ENCODE measurements at places on chromosomes 13 and 19.
A peak's percentile ranks its signal among the peaks of the same experiment; 100 is the strongest.

- no peak for DNase-seq
Measured at GRCh38 chr13:48892688-48893075, 83.0 kb upstream of the FNDC3A start.

- no peak for DNase-seq
Measured at GRCh38 chr19:58440556-58440955, 603 bp upstream of the ZNF132 start.

- DNase-seq, result peak; percentile 58
Measured at GRCh38 chr19:35545855-35546381, 492 bp downstream of the TMEM147 start.

DNA sequence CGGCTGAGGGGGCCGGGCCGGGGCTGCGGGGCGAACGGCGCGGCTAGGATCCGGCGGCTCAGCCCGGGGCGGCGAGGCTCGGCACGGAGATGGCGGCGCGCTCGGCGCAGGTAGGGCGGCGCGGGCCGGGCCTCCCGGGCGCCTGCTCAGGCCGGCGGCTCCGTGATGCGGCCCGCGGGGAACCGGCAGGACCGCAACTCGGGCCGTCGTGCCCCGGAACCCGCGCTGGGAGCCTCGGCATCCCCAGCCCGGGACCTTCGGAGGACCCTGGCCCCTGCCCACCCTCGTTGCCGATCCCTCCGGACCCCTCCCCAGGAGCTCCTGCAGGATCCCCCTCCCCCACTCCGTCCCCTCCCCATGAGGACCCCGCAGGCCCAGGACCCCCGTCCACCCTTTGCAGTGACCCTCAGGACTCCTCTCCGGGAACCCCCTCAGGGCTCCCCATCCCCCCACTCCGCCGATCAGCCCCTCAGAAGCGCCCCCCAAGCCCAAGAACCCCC, 304 bp downstream of the EVI5L start:
- DNase-seq, result no peak

GRCh38 chr19:1758959-1759903, 5.9 kb downstream of the ONECUT3 start:
- no peak for DNase-seq

- DNase-seq, result no peak
Measured at GRCh38 chr13:36997716-36998427, 1.3 kb downstream of the ALG5 start.

DNA sequence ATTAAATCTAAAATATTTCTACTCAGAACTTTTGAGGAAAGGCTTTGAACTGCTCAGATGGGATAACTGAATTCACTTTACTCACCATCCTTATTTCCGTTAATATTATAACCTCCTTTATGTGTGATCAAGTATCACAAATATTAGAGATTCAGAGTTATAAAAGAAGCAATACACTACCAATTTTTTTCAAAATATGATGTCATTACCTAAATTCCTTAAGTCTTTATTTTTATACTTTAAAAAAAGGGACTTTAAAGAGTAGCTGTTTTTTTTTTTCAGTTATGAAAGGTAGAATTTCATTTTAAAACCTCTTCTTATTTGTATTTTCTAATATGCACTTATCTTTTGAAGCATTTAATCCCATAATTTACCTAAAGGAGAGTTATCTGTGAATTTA, 239.5 kb downstream of the DIAPH3 start:
- no peak for DNase-seq

DNA sequence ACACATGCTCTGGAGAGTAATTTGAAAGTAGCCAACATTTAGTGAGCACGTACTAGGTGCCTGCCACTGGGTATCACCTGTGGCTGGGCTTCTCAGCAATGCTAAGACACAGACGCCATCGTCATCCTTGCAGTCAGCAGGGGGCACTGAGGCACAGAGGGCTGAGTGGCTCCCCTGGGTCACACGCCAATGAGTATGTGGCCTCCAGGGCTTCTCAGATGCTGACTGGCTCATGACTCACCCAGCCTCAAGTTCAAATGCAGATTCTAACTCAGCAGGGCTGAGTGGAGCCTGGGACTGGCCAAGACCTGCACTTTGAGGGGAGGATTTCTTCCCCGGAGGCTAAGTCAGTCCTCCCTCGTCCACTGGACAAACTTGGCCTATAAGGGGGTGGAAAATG, 115.1 kb upstream of the CACNA1A start:
- peak; percentile 54 for DNase-seq

DNA sequence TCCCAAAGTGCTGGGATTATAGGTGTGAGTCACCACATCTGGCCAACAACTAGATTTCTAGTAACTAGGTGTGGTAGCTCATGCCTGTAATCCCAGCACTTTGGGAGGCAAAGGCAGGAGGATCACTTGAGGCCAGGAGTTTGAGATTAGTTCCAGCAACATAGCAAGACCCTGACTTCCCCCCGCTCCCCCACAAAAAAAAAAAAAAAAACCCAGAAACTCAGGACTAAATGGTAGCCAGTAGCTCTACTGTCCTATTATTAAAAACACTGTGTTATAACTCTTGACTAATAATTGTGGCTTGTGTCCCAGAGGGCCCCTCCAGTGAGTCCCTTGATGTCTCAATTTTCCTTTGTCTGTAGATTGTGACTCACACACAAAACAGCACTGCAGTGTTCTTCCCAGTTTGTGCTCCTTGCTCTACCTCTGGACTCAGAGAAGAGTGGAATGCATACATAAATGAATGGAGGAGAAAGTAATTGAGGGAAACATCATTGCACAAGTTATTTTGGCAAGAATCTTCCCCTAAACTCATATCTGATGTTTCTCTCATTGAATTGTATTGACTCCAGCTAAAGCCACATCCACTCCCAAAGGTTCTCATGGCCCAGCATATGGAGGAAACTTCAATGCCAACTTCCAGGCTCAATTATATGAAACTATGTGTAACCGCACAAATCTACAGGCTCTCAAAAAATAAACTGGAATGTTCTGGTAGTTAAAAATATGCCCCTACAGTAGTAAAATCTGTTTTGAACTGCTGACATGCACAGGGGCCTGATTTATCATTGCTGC, 8.8 kb downstream of the TPT1 start:
- DNase-seq, result no peak

- no peak for DNase-seq
Measured at GRCh38 chr19:49551531-49551930, 23.7 kb downstream of the RCN3 start.

DNA sequence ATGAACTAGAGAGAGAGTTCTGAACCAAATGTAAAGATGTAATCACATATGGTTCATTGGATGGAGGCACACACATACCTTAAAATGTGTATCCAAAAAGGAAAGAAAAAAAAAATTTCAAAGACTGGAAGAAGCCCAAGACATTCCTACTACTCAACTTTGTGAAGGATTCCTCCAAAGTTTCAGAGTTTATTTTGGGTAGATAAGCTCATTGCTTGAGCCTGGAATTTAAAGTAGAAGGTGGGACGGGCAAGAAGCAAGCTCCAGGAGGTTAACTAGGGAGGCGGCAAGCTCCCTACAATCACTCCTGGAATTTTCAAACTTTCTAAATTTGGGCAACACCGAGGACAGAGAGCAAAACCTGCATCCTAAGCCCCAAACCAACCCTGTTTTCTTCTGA, 1.9 kb downstream of the TSHZ3 start:
- no peak for DNase-seq

DNA sequence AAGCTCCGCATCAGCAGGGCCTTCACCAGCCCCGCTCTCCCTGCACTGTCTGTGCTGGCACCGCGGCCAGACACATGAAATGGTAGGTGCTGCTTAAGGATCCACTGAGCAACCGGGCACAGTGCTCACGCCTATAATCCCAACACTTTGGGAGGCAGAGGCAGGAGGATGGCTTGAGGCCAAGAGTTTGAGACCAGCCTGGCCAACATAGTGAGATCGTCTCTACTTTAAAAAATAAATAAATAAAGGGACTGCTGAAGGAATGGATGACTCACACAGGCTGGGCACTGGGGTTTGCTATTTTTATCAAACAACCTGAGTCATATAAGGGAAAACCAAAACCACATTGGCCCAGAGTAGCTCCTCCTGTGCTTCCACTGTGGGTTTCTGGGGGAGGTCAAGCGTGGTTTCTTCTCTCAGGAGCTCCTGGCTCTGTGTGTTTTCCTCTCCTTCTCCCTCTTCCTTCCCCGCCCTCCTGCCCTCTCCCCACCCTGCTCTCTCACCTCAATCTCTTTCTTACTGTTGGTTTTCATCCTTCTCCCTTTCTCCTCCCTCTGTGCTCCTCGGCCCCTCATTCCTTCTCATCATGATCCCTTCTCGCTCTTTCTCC, 21.3 kb downstream of the VRK3 start:
- DNase-seq, result peak; percentile 53

- no peak for DNase-seq
Measured at GRCh38 chr19:54345938-54346386, 7.0 kb upstream of the LILRA4 start.

GRCh38 chr19:50723735-50724521, 764 bp downstream of the CLEC11A start:
- DNase-seq, result no peak

DNA sequence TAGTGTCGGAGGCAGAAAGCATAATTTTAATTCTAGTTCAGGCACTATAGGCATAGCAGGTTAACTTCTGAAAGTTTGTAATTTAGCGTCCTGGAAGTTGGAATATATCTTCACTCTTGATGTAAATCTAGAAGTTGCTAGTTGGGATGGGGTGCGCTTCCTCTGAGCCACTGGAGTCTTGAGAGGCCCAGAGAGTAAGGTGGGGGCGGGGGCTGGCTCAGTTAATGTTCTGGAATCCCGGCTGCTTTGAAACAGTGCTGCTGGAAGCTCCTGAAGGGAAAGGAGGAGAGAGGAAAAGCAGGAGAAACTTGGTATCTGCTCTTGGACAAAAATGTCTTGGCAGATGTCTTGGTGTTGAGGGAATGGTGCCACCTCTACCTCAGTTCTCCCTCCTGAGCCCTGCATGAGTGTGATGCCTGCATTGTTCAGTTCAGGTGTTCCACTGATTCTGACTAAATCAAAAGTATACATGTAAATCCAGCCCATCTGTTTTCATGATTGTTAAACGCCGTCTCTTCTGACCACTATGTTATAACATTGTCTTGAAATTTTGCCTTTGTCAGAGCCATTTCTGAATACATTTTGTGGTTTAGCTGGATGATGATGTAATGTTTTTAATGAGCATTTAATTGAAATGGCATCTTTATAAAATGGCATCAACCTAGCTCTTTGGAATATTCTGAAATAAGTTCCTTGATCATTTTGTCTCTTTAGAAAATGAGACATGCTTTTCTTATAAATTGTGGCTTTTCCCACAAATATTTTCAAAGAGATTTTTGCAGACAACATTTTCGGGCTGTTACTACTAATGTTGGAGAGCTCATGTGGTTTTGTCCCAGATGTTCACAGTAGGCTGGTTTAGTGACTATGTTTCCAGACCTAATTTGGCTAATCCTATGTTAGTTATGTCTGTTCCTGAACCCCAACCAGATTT, 202.7 kb downstream of the SHISA2 start:
- no peak for DNase-seq

DNA sequence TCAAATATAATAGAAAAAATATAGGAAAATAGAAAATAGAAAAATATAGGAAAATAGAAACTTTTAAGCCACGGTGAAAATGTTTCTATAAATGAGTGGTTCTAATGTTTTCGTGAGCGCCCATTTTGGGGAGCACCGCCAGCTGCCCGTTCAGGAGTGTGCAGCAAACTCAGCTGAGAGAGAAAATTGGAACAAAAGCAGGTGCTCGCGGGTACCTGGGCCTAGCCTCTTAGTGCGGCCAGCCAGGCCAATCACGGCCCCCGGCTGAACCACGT, 204 bp upstream of the PDX1 start:
- no peak for DNase-seq

- DNase-seq, result peak; percentile 18
Measured at GRCh38 chr19:16118489-16119033, 6.9 kb downstream of the RAB8A start.

DNA sequence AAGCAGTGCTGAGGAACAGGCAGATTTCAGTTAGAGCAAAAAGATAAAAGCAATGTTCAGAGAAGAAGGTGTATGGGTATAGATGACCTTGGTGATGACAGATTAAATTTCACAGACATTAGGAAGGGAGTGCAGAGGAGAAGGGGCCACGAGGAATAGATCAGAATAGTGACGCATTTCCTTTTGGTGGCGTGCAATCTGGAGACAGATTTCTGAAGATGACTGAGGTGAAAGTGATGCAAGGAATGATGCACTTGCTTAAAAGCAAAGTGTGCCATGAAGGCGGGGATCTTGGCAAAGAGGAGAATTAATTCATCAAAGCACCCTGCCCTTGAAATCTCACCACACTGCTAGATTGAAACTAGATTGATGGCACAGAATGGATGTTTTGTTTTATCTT, 202.4 kb downstream of the ITGBL1 start:
- no peak for DNase-seq

GRCh38 chr19:53927739-53928138, 18.7 kb downstream of the CACNG7 start:
- no peak for DNase-seq

- DNase-seq, result no peak
Measured at GRCh38 chr19:10800488-10800887, 35.5 kb downstream of the TMED1 start.

GRCh38 chr13:21058361-21058760, 3.0 kb downstream of the LATS2 start:
- no peak for DNase-seq

DNA sequence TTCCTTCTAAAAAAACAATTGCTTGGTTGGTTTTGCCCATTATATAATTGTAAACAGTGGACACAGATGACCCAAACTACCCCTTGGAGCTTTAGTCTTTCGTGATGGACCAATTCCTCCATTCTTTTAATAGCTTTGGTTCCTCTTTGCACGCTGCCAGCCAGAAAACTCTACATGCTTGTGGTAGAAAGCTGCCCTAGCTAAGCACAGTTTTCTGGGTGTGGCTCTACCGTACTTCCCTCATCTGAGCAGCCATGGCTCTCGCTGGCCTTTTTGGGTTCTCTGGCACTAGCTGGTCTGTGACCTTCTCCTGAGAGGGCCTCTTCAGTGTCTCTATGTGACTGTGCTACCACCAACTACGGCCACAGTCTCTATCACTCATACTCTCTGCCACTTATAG, 29.9 kb upstream of the CEBPA start:
- no peak for DNase-seq

DNA sequence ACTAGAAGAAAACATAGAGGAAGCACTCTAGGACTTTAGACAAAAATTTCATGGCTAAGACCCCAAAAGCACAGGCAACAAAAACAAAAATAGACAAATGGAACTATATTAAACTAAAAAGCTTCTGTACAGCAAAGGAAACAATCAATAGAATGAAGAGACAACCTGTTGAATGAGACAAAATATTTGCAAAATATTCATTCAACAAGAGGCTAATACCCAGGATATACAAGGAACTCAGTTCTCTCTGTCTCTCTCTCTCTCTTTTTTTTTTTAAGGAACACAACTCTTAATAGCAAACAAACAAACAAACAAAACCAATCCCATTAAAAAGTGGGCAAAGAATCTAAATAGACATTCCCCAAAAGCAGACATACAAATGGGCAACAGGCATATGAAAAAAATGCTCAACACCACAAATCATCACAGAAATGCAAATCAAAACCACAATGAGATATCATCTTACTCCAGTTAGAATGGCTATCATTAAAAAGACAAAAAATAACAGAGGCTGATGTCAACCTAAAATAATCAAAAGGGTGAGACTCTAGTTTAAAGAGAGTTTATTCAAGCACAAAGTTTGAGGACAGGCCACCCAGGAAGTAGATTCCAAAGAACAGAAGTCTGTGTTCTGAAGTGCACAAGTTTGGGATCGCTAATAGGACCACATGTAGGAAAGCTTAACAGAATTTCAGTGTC, 27.1 kb upstream of the SLC7A9 start:
- DNase-seq, result no peak

GRCh38 chr19:40642757-40643305, 41.7 kb downstream of the LTBP4 start:
- DNase-seq, result no peak

- DNase-seq, result no peak
Measured at GRCh38 chr13:69935043-69935442, 172.6 kb upstream of the ATXN8OS start.

- DNase-seq, result no peak
Measured at GRCh38 chr19:36805364-36805763, 32.8 kb upstream of the ZNF850 start.

All from stimulated activated naive CD8-positive, alpha-beta T cell treated with anti-CD3 and anti-CD28 coated beads, Interleukin-15, amount 100 ng/mL, for 72 hours (primary cell).